ENCODE measurements at places on chromosomes 5 and 9. TPM values are rescaled to one million over a fixed set of nuclear protein-coding genes. Genes with fewer than 3 reads are reported as not detected.

DNA sequence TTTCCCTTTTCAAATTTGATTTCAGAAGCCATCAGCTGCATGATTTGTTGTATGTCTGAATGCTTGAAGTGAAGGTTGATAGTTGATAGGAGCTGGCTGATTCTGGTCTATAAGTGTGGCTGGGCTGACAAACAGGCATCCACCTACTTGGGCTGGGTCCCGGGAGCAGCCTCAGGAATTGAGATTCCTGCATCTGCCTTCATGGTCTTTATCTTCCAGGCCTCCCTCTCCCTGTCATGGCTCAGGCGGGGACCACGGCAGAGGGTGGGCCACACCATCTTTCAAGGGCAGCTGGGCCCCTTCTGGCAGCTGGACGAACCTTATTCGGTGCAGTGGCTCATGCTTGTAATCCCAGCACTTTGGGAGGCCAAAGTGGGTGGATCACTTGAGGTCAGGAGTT, 55.9 kb downstream of the ROPN1L start:
- H3K27ac ChIP-seq: no peak overlapping the region
- no peaks in the 10 kb centered on the region for H3K27me3 ChIP-seq
- peaks cover under 1% of the 10 kb centered on the region for H3K4me1 ChIP-seq

GRCh38 chr9:1913631-1914330, 101.4 kb upstream of the SMARCA2 start:
- no peak overlapping the region for H3K27ac ChIP-seq
- H3K4me3 ChIP-seq: no peak overlapping the region
- H3K4me1 ChIP-seq: no peaks in the 10 kb centered on the region
- no peak for DNase-seq
- H3K36me3 ChIP-seq: no peaks in the 10 kb centered on the region

- H3K36me3 ChIP-seq: no peaks in the 10 kb centered on the region
- peaks cover under 1% of the 10 kb centered on the region for H3K4me1 ChIP-seq
- no peak for DNase-seq
- no peak overlapping the region for H3K27ac ChIP-seq
- no peak overlapping the region for H3K4me3 ChIP-seq
Measured at GRCh38 chr9:78044189-78044588, 12.6 kb upstream of the GNAQ start.

DNA sequence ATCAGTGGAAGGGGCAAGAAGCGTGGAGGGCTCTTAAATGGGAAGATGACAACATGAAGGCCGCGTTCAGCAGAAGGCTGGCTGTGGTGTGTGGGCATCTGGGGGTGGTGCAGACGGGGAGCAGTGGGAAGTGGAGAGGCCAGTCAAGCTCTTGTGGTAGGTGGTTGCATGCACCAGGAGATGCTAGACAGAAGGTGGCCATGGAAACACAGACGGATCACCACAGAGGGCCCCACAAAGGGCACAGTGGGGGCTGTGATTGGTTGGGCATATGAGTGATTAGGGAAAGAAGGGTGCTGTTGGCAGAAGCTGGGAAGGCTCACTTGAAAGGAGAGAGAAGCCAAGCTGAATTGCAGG, 14.7 kb downstream of the MTMR12 start:
- H3K36me3 ChIP-seq: no peaks in the 10 kb centered on the region
- no peak for DNase-seq
- no peaks in the 10 kb centered on the region for H3K4me1 ChIP-seq
- H3K4me3 ChIP-seq: no peak overlapping the region
- no peak overlapping the region for H3K27ac ChIP-seq

GRCh38 chr9:136829412-136829811, 12.9 kb upstream of the AJM1 start:
- no peaks in the 10 kb centered on the region for H3K4me1 ChIP-seq
- no peak for DNase-seq
- H3K27ac ChIP-seq: no peak overlapping the region
- no peak overlapping the region for H3K4me3 ChIP-seq
- H3K36me3 ChIP-seq: peaks cover 35% of the 10 kb centered on the region

DNA sequence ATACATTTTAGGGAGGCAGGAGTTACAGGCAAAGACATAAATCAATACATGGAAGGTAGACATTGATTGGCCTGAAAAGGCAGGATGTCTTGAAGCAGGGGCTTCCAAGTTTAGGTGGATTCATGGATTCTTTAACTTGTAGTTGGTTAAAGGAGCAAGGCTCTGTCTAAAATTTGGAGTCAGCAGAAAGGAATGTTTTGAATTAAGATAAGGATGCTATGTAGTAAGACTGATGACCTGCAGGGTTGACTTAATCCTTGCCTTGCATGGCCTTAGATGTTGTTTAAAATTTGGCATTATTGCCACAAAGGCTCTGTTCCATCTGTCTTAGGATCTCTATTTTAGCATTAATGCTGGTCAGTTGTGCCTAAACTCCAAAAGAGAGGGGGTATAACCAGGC, 171.3 kb downstream of the C5orf15 start:
- no peaks in the 10 kb centered on the region for H3K4me1 ChIP-seq
- H3K27me3 ChIP-seq: no peaks in the 10 kb centered on the region
- no peak overlapping the region for H3K27ac ChIP-seq
- no peak overlapping the region for H3K4me3 ChIP-seq

DNA sequence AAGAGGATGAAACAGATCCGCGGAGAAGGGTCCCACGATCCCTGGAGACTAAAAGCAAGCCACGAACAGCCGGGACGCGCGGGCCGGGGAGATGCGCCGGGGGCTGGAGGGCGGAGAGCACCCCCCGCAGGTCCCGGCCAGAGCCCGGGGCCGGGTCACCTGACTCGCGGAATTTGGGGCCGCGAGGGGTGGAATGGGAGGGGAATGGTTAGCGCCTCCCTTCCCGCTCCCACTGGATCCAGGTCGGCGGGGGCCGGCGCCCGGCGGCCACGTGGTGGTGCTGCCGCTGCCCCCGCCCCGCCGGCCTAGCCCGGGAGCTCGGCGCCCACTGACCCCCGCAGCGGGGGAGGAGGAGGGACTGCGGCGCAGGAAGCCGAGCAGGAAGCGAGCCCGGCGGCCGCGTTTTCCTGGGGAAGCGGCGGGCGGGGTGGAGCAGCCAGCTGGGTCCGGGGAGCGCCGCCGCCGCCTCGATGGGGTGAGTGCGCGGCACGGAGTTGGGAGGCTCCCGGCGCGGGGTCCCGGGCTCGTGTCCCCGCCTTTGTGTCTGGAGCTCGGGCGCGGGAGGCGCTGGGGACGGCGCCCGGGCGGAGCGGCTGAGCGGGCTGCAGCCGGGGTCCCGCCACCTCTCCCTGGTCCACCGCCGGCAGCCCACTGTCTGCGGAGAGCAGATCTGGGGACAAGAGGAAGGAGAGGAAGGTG, at the start of gene RAI14:
TSS of gene RAI14 (plus strand) at position 328 of the 699 bp plus-strand sequence. CDS start 30,592 bp downstream, outside the sequence.
- DNase-seq: peak; percentile 93
- H3K4me3 ChIP-seq: peak within 1 kb of the TSS; percentile 77
- no peaks in the 10 kb centered on the region for H3K27me3 ChIP-seq
- H3K27ac ChIP-seq: peak within 1 kb of the TSS; percentile 81

GRCh38 chr5:99088309-99088708, 159.5 kb upstream of the CHD1 start:
- H3K4me1 ChIP-seq: no peaks in the 10 kb centered on the region
- H3K27ac ChIP-seq: no peak overlapping the region
- no peaks in the 10 kb centered on the region for H3K36me3 ChIP-seq
- DNase-seq: no peak
- no peak overlapping the region for H3K4me3 ChIP-seq

GRCh38 chr5:109982966-109983534, 293.3 kb downstream of the MAN2A1 start:
- H3K4me3 ChIP-seq: no peak overlapping the region
- H3K27me3 ChIP-seq: no peaks in the 10 kb centered on the region
- H3K36me3 ChIP-seq: no peaks in the 10 kb centered on the region
- no peak overlapping the region for H3K27ac ChIP-seq

GRCh38 chr5:78562714-78563330, 85.8 kb downstream of the LHFPL2 start:
- H3K4me3 ChIP-seq: no peak overlapping the region
- DNase-seq: no peak
- H3K4me1 ChIP-seq: peaks cover 16% of the 10 kb centered on the region
- H3K27ac ChIP-seq: peak overlapping the region; percentile 81

- DNase-seq: no peak
- no peaks in the 10 kb centered on the region for H3K36me3 ChIP-seq
- H3K27me3 ChIP-seq: peaks cover 22% of the 10 kb centered on the region
- H3K4me3 ChIP-seq: no peak overlapping the region
- H3K27ac ChIP-seq: no peak overlapping the region
- H3K4me1 ChIP-seq: no peaks in the 10 kb centered on the region
Measured at GRCh38 chr5:107743373-107744000, 72.8 kb upstream of the EFNA5 start.

GRCh38 chr9:80881940-80882339, 807.4 kb downstream of the TLE1 start:
- H3K27me3 ChIP-seq: peaks cover 8% of the 10 kb centered on the region
- DNase-seq: no peak
- H3K4me3 ChIP-seq: no peak overlapping the region
- no peaks in the 10 kb centered on the region for H3K36me3 ChIP-seq

DNA sequence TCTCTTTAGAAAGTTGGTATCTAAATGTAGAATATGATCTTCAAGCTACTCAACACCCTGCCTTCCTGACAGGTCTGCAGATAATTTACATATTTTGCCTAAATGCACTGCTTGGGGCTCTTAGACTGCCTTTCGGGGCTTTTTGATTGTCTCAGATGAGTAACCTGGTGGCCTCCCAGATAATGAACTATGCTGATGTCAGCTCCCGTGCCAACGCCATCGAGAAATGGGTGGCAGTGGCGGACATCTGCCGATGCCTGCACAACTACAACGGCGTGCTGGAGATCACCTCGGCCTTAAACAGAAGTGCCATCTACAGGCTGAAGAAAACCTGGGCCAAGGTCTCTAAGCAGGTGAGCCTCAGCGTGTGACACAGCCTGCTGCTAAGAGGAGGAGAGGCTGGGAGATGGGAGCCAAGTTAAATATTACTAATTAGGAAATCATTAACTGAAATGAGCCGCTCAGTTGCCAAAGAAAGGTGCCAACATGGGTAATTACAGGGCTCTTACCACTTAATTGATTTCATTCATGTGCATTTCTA, 20.8 kb upstream of the CKMT2 start:
- no peak overlapping the region for H3K27ac ChIP-seq
- no peaks in the 10 kb centered on the region for H3K36me3 ChIP-seq
- DNase-seq: no peak
- no peaks in the 10 kb centered on the region for H3K4me1 ChIP-seq

GRCh38 chr5:115571441-115571878, 26.9 kb upstream of the FEM1C start:
- H3K36me3 ChIP-seq: no peaks in the 10 kb centered on the region
- no peak overlapping the region for H3K27ac ChIP-seq
- DNase-seq: peak; percentile 54
- H3K27me3 ChIP-seq: no peaks in the 10 kb centered on the region
- no peak overlapping the region for H3K4me3 ChIP-seq

GRCh38 chr9:72788966-72789735, 163.7 kb downstream of the ALDH1A1 start:
- no peak overlapping the region for H3K27ac ChIP-seq
- H3K36me3 ChIP-seq: no peaks in the 10 kb centered on the region
- no peaks in the 10 kb centered on the region for H3K4me1 ChIP-seq
- H3K4me3 ChIP-seq: no peak overlapping the region
- no peak for DNase-seq

DNA sequence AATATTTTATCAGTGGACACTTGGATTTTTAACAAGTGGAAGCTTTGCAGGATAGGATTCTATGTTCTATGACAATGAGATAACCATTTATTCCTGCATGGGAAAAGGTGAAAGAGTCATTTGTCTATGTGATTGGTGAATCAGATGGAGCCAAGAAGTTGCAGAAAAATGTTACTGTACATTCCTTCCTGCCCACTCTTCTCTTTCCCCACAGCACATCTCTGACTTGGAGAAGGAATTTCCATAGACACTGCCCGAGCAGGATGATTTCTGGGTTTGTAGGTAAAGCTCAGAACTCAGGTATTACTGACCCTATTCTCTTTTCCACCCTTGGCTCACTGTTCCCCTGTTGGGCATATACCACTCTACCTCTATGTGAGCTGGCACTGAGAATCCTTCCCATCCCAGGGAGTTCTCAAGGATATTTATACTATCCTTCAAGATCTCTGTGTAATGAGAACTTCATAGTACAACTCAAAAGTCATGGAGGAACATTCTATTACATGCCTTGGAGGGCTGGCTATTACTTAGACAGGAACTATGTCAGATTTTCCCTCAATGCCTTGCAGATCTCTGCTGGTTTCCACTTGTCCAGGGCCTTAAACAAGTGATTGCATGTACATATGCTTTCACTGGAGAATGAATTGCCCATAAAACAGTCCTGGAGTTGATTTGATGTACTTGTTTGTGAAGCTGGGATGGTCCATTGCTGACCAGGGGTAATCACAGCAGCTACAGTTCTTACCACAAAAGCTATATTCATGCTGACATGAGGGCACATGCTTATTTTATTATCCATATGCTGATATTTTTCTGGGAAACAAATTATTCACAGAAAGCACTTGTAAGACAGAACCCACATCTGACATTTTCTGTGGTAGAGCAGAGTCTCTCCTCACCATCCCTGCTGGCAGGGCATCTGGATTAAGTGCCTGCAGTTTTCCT, 24.1 kb downstream of the SLC1A3 start:
- no peak overlapping the region for H3K4me3 ChIP-seq
- peaks cover 11% of the 10 kb centered on the region for H3K4me1 ChIP-seq
- H3K27me3 ChIP-seq: no peaks in the 10 kb centered on the region
- peaks cover 3% of the 10 kb centered on the region for H3K36me3 ChIP-seq
- no peak overlapping the region for H3K27ac ChIP-seq

DNA sequence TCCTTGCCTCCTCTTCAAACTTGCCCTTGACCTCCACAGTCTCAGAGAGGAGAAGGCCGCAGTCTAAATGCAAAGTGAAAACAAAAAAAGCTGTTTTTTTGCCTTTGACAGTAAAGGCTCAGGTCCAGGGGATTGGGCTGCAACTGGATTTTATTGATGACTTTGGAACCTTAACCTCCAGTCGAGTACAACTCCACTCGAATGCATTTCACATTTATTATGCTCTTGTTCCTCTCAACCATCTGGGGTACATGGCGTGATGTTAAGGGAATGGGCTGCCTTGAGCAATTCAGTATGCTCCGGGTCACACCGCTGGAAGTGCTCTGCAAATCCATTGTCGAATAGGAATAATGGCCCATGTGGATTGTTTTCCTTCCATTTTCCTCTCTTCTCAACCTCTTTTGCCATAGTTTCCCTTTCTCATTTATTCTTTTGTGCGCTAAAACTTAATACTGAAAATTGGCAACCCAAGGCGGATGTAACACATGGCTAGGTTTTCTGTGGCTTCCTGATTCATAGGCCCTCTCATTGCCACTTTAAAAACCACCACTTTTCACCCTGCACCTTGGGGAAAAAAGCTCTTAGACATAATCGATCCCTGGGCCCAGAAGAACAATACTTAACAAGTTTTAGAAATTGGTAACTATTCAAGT, 34.3 kb downstream of the ITK start:
- no peak overlapping the region for H3K4me3 ChIP-seq
- H3K27me3 ChIP-seq: no peaks in the 10 kb centered on the region
- no peak for DNase-seq
- no peaks in the 10 kb centered on the region for H3K4me1 ChIP-seq
- H3K27ac ChIP-seq: no peak overlapping the region
- no peaks in the 10 kb centered on the region for H3K36me3 ChIP-seq

- no peaks in the 10 kb centered on the region for H3K4me1 ChIP-seq
- no peaks in the 10 kb centered on the region for H3K27me3 ChIP-seq
- H3K27ac ChIP-seq: no peak overlapping the region
- no peak for DNase-seq
Measured at GRCh38 chr5:757346-757930, 27.1 kb downstream of the ZDHHC11B start.

STC2 gene
- total RNA-seq: 138 TPM

ANKRD18B gene
- total RNA-seq: 0.80 TPM

ACTBL2 gene
- total RNA-seq: not detected

PCDHGA8 gene
- total RNA-seq: 2.5 TPM

IFNA13 gene
- not detected for total RNA-seq

SHC3 gene
- 0.53 TPM for total RNA-seq

OR1J2 gene
- total RNA-seq: not detected

F12 gene
- 3.4 TPM for total RNA-seq

GDNF gene
- not detected for total RNA-seq

GFI1B gene
- total RNA-seq: 0.07 TPM

All from cardiac muscle cell (in vitro differentiated cells and primary cell).